SJSA1 (cell line): ENCODE measurements at places on chromosomes 2 and 18. TPM values are rescaled to one million over a fixed set of nuclear protein-coding genes. Genes with fewer than 3 reads are reported as not detected.

DNA sequence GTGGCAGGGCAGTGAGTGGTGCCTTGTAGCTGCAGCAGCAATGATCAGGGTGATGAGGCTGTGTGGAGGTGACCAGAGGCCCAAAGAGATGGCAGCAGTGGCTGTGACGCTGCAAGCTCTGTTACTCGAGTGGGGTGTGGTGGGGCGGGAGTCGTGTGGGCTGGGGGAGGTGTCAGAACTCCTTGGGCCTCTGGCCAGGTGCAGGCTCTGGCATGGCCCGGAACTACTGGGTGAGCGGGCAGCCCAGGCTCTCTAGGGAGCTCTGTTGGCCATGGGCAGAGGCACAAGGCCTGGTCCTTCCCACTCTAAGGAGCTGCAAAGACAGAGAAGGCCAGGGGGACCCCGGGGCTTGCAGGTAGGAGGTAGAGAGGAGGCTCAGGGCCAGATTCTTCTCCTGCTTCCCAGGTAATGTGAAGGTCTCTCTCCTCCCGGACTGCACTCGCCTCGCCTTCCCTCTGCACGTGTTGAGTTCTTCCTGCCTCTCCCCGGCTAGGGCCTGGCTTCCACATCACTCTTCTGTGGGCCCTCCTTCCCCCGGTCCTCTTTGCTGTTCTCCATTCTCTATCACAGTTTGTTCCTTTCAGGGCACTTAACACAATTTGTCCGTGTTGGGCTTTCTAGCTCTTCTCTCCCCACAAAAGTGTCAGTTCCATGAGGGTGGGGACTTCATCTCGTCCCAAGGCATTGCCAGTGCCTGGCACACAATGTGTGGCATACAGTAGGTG lies 114.8 kb downstream of the MCFD2 start:
- H3K27me3 ChIP-seq, result no peaks in the 10 kb centered on the region
- peak; percentile 31 for DNase-seq
- H3K36me3 ChIP-seq, result no peaks in the 10 kb centered on the region
- no peak overlapping the region for H3K27ac ChIP-seq
- H3K4me1 ChIP-seq, result peaks cover 52% of the 10 kb centered on the region

DNA sequence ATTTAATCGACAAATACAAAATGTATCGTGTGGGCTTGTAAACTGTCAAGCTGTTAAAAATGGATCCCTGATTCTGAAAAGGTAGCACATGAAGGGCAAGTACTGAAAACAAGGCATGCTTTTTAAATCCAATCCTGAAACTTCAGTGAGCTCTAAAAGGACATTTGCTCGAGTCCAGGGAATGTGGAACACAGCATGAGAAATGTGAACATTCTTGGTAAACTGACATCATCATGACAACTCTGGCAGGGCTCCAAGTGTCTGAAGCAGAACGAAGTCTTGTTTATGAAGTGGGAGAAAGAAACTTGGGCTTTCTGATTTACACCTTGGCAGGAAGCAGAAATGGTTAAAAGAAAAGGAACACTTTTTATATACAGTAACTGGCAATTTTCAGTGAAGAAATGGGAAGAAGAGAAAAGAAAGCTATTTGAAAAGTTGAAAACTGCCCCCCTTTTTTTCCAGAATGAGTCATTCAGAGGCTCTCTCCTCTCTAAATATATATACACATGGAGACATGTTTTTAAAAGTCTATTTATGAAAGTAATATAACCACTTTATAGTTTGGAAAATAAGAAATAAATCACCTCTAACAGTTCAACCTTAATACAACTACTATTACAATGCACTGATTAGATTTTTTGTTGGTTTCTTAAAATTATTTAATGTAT lies 120.8 kb downstream of the GAREM1 start:
- DNase-seq, result peak; percentile 90
- H3K4me1 ChIP-seq, result peaks cover 28% of the 10 kb centered on the region
- H3K27ac ChIP-seq, result peak overlapping the region; percentile 97
- no peaks in the 10 kb centered on the region for H3K36me3 ChIP-seq

ZNF24 gene
- total RNA-seq, result 29.1 and 51.3 TPM in 2 replicates

DNA sequence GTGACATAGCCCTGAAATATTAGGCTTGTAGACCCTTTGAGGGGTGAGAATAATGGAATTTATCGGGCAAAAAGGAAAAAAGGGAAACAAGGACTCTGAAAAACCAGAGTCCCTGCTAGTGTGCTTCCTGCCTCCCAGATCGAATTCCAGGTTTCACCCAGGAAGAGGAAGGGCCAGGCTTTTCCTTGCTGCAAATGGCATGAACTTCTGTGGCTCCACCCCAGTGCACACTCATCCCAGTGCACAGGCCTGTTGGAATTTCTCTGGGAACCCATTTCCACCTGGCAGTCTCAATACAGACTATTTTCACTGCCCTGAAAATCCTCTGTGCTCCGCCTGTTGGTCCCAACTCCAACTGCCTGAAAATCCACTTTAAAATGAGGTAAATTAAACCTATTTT lies 29.9 kb downstream of the C18orf54 start:
- no peak overlapping the region for H3K4me3 ChIP-seq
- no peaks in the 10 kb centered on the region for H3K27me3 ChIP-seq
- DNase-seq, result no peak
- H3K27ac ChIP-seq, result peak overlapping the region; percentile 83
- peaks cover 22% of the 10 kb centered on the region for H3K4me1 ChIP-seq

GRCh38 chr18:13482618-13482945 lies 243.8 kb downstream of the FAM210A start:
- no peaks in the 10 kb centered on the region for H3K36me3 ChIP-seq
- DNase-seq, result no peak
- H3K4me3 ChIP-seq, result no peak overlapping the region
- H3K27me3 ChIP-seq, result no peaks in the 10 kb centered on the region
- H3K27ac ChIP-seq, result no peak overlapping the region

FNDC4 gene
- total RNA-seq, result 2.2 and 3.9 TPM in 2 replicates

CNRIP1 gene
- 5.0 and 14.0 TPM in 2 replicates for total RNA-seq

MOB4 gene
- 64.1 and 69.8 TPM in 2 replicates for total RNA-seq

C2orf72 gene
- 0.41 TPM in 1 of 2 replicates, not detected in the other for total RNA-seq

DNA sequence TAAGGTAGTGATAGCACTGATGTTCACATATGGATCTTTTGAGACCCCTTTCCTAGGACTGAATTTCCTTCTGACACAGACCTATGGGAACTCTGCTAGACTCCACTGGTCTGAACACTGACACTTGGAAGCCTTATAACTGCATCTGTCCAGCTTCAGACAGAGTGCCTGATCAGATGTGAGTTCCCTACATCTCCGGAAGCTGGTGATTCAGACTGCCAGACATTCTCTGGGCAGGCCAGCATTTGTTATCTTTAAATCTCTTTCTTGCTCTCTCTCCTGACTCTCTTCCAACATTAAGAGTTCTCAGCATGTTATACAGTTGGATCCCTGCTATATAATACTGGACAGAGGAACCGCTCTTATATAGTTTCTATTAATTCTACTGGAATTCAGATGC lies 408.5 kb downstream of the ZEB2 start:
- H3K27ac ChIP-seq, result no peak overlapping the region
- no peaks in the 10 kb centered on the region for H3K27me3 ChIP-seq
- no peak overlapping the region for H3K4me3 ChIP-seq
- H3K36me3 ChIP-seq, result no peaks in the 10 kb centered on the region

NEUROD1 gene
- not detected in 2 replicates for total RNA-seq

NCKAP5 gene
- 1.2 and 2.5 TPM in 2 replicates for total RNA-seq

DNA sequence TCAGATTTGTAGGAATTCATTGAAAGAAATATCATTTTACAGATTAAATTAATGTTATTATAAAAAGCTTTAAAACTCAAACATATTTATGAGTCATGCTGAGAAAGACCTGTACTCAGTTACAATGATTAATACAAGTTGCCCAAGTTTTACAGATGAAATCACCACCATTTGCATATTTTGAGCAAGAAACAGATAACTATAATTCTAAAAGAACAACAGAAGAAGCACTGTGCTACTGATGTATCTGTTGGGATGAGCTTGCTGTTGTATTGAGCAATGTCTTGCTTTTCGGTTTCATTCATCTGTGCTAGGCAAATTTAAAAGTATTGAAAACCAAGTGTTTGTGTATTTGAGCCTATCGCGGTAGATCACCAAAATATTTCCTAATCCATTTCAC lies 1589.1 kb upstream of the ZEB2 start:
- H3K4me1 ChIP-seq, result no peaks in the 10 kb centered on the region
- H3K36me3 ChIP-seq, result no peaks in the 10 kb centered on the region
- H3K4me3 ChIP-seq, result no peak overlapping the region
- DNase-seq, result no peak

POTEJ gene
- total RNA-seq, result not detected in 2 replicates

- H3K27ac ChIP-seq, result no peak overlapping the region
- H3K4me3 ChIP-seq, result no peak overlapping the region
- H3K27me3 ChIP-seq, result no peaks in the 10 kb centered on the region
- no peaks in the 10 kb centered on the region for H3K36me3 ChIP-seq
- no peaks in the 10 kb centered on the region for H3K4me1 ChIP-seq
- DNase-seq, result no peak
Observed at GRCh38 chr2:155218292-155218924, 519.9 kb downstream of the KCNJ3 start.

UGT1A3 gene
- not detected in 2 replicates for total RNA-seq

HDHD2 gene
- 14.3 and 17.4 TPM in 2 replicates for total RNA-seq

EPAS1 gene
- total RNA-seq, result 12.9 and 13.1 TPM in 2 replicates

- H3K4me3 ChIP-seq, result no peak overlapping the region
- no peak overlapping the region for H3K27ac ChIP-seq
- peaks cover 30% of the 10 kb centered on the region for H3K4me1 ChIP-seq
- peaks cover 36% of the 10 kb centered on the region for H3K36me3 ChIP-seq
- H3K27me3 ChIP-seq, result no peaks in the 10 kb centered on the region
Observed at GRCh38 chr2:71483246-71483645, 29.9 kb downstream of the DYSF start.

AQP12A gene
- not detected in 2 replicates for total RNA-seq

GALNT13 gene
- not detected in 2 replicates for total RNA-seq

DNA sequence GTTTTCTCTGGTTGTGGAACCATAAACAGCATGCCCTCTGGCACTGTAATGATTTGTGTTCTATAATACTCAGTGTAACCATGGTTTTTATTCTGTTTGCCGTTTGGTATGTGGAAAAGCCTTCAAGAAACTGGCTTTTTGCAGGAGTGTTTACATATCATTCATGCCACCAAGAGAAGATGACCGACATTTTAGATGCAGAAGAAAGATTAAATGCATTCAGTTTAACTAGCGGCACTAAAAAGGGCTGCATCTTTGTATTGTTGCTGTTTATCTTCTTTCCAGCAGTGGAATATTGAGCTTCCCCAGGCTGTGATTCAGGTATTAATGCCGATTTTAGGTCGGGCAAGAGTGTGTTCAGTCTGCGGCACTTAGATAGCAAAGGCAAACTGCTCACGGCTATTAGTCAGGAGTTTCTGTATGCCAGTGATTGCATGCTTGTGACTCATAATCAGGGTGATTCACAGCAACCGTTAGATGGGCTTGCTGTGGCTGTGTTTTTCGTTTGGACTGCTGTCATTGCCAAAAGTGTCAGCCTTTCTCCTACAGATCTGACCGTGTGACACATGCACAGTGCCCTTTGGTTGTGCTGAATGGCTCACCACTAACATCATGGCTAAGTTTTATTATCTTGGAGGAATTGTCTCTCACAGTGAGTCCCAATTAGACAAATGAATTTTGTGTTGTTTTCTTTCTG lies 479.7 kb downstream of the PARD3B start:
- H3K4me3 ChIP-seq, result peak overlapping the region; percentile 30
- H3K36me3 ChIP-seq, result no peaks in the 10 kb centered on the region
- peak; percentile 90 for DNase-seq
- peaks cover 26% of the 10 kb centered on the region for H3K4me1 ChIP-seq

- no peaks in the 10 kb centered on the region for H3K36me3 ChIP-seq
- H3K27ac ChIP-seq, result no peak overlapping the region
- no peak for DNase-seq
- H3K27me3 ChIP-seq, result no peaks in the 10 kb centered on the region
Observed at GRCh38 chr18:77139619-77140018, 7.0 kb upstream of the MBP start.

GRCh38 chr18:79471046-79471445 lies 75.3 kb downstream of the NFATC1 start:
- H3K27ac ChIP-seq, result no peak overlapping the region
- no peaks in the 10 kb centered on the region for H3K36me3 ChIP-seq
- H3K4me3 ChIP-seq, result no peak overlapping the region
- DNase-seq, result no peak
- no peaks in the 10 kb centered on the region for H3K27me3 ChIP-seq

ITGB6 gene
- total RNA-seq, result not detected in 2 replicates

TTC39C gene
- total RNA-seq, result 6.4 and 14.7 TPM in 2 replicates

PROKR1 gene
- total RNA-seq, result 0.03 TPM in 1 of 2 replicates, not detected in the other

DNA sequence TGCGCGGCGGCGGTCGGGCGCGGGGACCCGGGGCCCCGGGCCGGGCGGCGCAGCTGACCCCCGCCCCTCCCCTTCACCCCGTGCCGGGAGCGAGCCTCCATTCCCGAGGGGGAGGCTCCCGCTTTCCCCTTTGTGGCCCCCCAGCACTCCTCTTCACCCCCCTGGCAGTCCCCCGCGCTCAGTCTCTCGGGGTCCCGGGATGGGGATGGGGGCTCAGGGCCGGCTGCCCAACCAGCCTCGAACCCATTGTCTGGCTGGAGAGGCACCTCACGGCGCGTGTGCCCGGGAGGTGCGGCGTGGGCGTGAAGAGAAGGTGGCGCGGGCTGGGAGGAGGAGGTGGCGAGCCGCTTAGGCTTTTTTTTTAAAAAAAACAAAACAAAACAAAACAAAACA lies 748 bp downstream of the FMNL2 start:
- no peak for DNase-seq
- no peak overlapping the region for H3K27ac ChIP-seq
- H3K4me3 ChIP-seq, result peak overlapping the region; percentile 91
- peaks cover 8% of the 10 kb centered on the region; the same call in 1 of the 2 replicates for H3K36me3 ChIP-seq
- H3K4me1 ChIP-seq, result peaks cover 23% of the 10 kb centered on the region
